GM12878 (cell line): ENCODE measurements at places on chromosomes 1 and 21.

DNA sequence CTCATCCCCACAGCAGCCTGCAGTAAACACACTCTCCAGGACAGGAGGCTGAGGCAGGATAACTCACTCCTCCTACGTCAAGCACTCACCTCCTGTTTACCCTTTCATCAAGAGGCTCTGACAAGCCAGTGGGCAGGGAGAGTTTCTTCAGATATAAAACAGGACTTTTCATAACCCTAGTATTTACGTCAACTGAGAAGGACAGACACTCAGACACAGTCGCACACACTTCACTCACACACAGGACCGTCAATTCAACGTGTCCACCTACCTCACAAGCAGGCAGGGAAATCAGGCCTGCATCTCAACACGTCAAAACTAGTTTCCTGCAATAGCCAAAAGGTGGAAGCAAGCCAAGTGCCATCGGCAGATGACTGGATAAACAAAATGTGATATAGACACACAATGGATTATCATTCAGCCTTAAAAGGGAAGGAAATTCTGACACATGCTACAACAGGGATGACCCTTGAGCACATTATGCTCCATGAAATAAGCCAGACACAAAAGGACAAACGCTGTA, 48.6 kb downstream of the ITPKB start:
- no peak for DNase-seq

DNA sequence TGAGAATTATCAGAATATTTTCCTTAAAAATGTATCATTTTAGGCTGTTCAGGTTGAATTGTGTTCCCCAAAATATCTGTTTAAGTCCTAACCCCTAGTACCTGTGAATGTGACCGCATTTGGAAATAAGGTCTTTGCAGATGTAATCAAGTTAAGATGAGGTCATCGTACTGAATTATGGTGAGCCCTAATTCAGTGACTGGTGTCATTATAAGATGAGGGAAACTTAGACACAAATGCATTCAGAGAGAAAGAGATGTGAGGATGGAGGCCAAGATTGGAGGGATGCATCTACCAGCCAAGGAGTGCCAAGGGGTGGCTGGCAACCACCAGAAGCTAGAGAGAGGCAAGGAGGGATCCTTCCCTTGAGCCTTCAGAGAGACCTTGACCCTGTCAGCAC, 4.1 kb downstream of the RAB4A start:
- DNase-seq = no peak

DNA sequence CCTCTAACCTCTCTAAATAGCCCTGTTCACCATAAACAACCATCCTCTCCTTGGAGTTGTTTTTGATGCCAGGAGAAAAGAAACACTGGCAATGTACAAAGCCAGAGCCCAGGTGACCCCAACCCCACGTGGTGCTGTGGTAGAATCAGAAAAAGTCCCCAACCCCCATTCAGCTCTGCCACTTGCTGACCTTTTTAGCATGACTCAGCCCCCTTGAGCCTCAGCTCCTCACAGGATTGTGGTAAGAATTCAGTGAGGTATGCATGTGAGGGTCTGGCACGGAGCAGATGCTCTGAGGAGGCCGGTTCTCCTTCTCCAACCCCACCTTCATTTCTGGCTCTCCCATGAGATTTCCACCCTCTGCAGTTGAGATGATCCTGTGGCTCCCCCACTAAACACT, 11.1 kb upstream of the CHI3L1 start:
- no peak for DNase-seq

DNA sequence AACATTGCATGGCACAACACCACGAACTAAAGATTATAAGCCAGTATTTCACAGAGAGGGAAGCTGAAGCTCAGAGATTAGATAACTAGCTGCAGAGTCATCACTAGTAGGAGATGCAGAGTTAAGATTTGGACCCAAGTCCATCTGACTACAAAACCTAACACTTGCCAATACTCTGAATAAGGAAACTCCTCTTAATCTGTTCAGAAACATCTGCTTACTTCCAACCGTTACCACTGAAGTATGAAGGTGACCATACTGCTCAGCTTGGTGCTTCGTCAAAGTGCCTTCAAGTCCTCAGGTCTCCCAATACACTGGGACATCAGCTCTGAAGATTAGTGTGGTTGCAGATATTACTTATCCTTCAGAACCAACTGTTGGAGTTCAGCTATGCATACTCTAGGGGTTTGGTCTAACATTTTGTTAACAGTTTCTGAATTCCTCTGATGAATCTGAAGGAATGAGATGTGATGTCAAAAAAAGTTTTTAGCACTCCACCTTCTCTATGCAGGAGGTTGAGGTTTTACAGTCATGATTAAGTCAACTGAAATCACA, 179.6 kb downstream of the TPR start:
- no peak for DNase-seq

GRCh38 chr1:47298025-47298699, 15.8 kb downstream of the STIL start:
- no peak for DNase-seq

DNA sequence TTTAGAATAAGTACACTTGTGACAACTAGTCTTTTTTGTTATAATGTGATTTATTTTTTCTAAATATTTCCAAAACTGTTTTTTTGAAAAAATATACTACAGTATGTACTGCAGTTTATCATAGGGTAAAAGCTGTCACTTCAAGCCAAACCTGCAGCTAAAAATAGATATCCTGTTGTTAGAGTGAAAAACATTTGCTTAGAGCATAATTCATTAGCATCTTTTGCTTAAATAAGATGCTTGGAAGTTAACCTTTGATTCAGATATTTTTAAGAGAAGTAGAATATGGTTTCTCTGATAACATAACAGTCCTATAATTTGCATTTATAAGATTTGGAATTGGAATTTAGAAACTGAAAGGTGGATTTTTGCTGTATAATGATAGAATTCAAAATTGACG, 21.5 kb downstream of the PRKACB start:
- DNase-seq = no peak

DNA sequence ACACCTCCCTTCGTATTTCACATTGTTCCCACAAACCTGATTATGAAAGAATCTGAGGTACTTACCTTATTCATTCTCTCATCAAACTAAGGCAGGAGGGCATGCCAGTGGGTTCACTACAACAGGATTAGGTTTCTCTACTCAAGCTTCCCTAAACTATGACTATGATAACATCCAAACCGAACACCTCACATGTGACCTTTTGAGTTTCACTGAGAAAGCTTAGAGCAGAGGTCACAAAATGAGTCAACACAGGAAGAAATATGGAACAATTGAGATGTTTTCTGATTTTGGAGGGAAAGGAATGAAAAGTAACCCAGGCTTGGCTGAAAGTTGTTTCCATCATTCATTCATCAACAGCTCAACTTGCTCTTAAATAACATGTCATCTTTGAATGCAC, 24.1 kb downstream of the UBR4 start:
- no peak for DNase-seq

GRCh38 chr1:47951545-47952235, 45.5 kb downstream of the TRABD2B start:
- DNase-seq = no peak

GRCh38 chr1:164671323-164671965, 112.5 kb downstream of the PBX1 start:
- no peak for DNase-seq

DNA sequence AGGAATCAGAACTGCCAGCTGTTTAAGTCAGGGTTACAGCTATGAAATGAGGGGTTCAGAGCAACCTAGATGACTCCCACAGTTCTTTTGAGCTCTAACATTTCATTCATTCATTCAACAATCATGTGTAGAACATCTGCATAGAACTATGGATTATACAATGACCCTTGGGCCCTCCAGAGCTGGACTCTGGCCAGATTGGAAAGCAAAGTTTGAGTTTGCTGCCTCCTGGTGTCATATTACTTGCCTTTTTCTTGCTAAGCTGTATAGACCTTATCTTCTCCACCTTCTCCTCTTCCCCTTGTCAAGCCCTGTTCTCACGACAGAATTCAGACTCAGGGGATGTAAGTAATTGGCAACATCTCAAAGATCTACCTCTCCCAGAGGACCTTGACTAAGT, 4.0 kb downstream of the CASQ2 start:
- no peak for DNase-seq

DNA sequence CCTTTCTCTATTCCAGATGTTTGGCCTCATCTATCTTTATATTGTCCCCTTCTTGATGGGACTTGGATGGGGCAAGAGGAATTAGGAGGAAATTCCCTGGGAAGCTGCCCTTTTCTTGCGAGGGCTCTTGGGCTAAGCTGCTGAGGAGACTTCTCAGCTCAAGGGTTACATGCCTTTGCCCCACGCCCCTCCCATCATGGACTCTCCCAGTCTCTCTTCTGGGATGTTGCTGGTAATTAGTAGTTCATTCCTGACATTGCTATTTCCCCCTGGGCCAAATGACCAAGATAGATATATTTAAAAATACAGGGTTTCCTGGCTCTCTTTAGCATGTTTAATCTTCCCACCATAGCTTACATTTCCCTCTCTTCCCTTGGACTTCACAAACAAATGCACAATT, 90.6 kb upstream of the RALGPS2 start:
- no peak for DNase-seq

DNA sequence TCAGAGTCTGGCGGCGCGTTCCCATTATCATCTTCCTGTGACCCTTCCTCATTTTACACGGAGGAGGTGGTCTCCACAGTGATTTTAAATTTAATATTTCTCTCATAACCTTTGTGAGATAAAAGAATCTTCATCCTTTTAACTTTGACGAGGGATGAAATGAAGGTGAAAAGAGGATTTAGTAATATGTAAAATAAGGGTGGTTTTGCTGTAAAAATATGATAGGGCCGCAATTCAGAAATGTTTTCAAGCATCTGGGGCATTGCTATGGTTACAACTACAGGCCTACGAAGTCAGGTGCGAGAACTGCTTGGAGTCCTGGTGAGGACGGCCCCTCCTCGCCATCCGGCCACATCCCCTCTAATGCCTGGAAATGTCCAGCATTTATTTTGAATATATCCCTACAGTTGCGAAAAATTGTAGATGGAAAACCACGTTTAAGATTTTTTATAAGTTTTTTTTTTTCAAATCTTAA, 422 bp upstream of the RSBN1 start:
- no peak for DNase-seq
